ENCODE measurements at places on chromosomes 2 and 18.
A peak's percentile ranks its signal among the peaks of the same experiment; 100 is the strongest.

DNA sequence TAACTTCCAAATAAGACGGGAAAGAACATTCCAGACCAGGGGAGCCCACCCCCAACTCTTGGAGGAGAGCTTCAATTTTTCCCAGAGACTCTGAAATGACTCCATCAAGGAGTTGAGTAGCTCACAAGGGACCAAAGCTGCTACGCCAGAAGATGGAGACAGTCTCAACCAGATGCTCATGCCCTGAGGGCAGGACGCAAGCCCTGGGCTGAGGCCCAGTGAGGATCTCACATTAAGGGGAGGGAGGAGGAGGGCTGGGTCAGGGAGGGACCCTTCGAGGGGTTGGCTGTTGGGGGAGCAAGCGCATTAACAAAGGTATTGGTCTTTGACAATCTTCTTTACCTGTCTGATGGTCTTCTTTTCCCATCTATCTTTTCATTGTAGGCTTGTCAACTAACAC is 141.3 kb upstream of the SLC1A4 start:
- DNase-seq, result no peak

GRCh38 chr2:1491751-1492150 is 78.5 kb downstream of the TPO start:
- no peak for DNase-seq

DNA sequence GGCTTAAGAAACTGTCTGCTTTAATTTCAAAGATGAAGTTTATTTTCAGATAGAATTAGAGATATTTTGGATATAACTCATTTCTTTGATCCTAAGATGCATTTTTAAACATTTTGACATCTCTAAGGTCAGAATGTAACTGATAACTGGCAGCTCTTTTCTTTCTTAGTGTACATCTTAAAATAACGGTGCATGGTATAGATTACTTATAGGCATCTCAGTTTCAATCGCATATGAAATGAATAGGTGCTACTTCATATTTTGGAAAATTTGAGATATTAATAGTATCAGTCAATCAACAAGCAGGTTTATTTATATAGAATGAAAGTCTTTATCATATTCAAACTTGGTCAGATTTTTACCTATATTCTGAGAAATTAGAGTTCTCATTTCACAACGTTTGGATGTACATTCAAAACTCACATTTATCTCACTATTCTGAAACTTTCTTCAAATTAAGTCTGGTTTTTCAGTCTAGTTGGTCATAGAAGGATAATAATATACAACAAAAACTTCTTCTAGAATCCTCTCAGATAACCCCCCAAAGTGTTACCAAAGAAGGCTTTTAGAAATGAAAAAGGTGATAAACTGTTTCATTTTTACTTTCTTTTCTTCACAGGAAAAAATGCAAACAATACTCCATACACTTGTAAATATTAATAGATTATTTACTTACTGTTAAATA is 122.8 kb upstream of the WDSUB1 start:
- no peak for DNase-seq

GRCh38 chr2:179427065-179427464 is 162.4 kb upstream of the SESTD1 start:
- DNase-seq, result no peak

DNA sequence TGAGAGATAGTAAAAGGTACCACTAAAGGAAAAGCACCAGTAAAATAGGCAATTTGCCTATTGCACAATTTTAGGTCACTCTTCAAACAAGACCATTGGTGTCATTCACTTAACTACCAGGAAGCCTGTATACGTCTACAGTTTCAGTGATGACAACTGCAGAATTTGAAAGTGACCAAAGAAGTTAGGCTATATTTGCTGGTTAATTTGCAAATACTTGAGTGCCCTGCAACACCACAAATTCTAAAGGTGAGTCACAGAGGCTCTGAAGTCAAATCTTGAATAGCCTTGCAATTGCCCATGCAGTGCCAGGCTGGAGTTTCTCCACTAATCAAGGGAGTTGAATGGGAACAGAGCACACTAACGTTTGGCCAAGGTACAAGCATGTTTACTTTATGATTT is 128.7 kb upstream of the CCDC68 start:
- no peak for DNase-seq

DNA sequence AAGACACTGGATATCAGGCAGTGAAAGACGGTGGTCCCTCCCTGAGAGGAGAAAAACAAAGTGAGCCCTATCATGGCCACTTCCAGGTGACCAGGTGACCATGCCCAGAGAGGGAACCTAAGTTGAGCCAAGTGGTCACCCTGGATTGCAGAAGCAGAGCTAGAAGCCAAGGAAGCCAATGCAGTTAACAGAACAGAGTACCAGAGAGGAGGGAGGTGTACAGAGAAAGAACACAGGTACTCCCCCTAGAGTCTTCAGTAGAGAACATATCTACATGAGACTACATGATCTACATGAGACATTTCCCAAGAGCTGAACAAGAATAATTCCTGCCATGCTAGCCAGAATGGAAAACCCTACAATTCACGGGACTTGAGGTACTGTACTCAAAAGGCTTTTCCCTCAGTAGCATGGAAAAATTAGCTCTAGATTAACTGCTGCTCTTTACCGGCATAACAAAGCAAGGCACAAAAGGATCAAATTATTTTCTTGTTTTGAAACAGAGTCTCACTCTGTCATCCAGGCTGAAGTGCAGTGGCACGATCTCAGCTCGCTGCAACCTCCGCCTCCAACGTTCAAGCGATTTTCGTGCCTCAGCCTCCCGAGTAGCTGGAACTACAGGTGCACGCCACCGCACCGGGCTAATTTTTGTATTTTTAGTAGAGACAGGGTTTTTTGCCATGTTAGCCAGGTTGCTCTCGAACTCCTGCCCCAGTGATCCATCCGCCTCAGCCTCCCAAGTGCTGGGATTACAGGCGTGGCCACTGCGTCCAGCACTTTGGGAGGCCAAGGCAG is 23.5 kb downstream of the ROCK2 start:
- DNase-seq, result peak; percentile 13
